ENCODE measurements at places on chromosomes 1 and 21.

DNA sequence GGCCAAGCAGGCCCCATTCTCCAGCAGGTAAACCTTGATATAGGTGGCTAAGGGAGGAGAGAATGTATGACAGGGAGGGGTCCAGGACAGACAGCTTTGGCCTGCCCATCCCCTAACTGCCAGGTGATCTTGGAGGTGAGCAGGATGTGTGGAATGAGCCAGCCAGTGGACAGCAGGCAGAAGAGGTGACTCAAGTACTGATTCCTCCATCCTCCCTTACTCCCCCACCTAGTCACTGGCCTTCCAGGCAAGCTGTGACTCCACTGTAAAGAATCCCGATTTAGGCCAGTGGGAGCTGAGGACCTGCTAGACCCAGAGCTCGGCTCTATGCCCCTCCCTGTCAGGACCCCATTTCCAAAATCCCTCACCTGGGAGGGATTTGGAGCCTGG, 36.6 kb downstream of the RIMS3 start:
- no peak for DNase-seq

GRCh38 chr21:38303300-38303699, 46.5 kb downstream of the KCNJ15 start:
- DNase-seq = no peak

GRCh38 chr1:28170001-28170596, 6.4 kb downstream of the PTAFR start:
- no peak for DNase-seq

GRCh38 chr1:32651461-32652073, 559 bp downstream of the RBBP4 start:
- no peak for DNase-seq

DNA sequence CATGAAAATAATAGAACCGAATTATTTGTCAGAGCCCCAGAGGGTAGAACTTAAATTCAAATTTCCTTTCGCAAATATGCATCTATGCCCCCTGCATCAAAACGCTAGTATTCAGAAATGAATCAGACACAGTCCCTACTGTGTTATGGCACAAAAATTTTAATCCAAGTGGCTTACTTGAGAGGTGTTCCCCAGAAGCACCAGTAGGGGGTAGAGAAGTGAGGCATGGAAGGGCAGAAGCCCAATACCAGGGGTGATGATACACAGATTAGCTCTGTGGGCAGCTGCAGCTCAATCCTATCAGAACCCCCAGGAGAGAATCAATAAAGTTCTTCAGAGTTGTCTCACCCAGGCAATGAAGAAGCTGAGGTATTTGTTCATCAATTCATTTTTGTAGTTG, 342.2 kb downstream of the OMA1 start:
- DNase-seq = no peak

- no peak for DNase-seq
These were observed 1037.4 kb upstream of the TMPRSS15 start for GRCh38 chr21:19440792-19441655.

DNA sequence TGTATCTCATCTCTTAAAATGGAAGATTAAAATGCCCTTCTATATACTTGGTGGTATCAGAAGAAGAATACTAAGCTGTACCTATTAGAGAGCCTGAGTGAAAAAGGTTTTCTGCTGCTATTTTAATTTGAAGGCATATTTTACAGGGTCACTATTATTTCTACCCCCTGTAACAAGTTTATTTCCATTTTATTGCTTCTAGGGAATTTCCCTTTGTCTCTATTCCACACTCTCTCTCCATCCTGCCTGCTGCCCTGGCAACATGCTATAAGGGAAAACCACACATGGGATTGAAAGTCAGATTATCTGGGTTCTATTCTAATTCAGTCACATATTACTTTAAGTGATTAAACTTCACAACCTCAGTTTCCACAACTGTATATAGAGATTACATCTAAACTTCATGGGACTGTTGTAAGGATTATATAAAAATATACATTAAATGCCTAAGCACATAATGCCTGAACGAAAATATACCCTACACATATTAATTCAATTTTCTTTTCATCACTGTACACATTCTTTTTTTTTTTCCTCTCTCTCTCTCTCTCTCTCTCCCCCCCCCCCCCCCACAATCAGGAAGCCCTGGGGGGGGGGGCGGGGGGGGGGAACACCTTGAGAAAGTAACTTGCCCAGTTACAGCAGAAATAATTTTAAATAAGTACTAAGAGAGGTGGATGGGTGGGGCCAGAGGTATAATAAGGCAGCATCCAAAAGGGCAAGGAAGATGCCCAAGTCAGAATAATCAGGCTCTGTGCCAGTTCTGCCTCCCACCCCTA, 51.5 kb downstream of the LUZP1 start:
- DNase-seq = no peak
